Activated CD4-positive, alpha-beta T cell treated with anti-CD3 and anti-CD28 coated beads for 36 hours (primary cell): ENCODE measurements at places on chromosomes 1 and 21.
A peak's percentile ranks its signal among the peaks of the same experiment; 100 is the strongest.

GRCh38 chr21:18499761-18500376 lies 96.3 kb upstream of the TMPRSS15 start:
- peak; percentile 66 for DNase-seq

DNA sequence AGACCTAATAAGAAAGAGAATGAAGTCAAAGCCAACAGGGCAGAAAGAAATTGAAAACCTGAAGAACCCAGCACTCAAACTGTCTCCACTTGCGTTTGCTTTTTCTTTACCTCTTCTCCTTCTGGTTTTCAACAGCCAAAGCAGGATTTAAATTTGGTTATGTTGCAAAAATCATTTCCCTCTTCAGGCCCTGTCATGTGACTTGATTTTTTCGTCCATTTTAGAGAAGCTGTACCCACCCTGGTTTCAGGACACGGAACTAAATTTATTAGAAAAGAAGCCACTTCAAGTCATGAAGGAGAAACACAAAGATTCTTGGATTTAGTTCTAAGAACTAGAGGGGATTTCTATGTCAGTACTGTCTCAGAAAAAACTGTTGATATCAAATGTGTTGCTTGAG lies 1.0 kb upstream of the SYNJ1 start:
- no peak for DNase-seq

DNA sequence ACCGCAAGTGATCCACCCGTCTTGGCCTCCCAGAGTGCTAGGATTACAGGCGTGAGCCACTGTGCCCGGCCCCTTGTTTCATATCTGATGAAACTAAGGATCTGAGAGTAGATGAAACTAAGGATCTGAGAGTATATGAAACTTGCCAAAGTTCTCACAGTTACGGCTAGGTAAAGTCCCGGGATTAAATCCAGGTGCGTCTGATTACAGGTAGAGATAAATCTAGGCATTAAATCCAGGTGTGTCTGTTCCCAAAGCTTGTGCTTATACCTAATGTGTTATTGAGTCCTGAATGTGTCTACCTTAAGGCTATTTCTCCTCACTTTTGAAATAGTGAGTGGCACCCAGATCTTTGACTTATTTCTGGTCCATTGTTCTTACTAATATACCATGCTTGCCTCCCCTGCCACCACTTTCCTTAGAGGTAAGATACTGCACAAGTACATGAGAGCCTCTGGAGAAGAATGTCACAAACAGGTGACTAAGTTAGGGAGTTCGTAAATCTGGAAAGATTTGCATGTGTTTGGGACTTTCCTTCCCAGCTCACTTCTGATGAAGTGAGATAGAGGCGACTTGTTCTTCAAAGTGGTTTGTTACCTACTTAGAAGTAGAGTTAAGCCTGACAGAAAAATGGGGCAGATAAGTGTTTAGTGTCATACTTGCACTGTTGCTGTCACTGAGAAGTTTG lies 66.5 kb downstream of the AK4 start:
- peak; percentile 13 for DNase-seq

GRCh38 chr1:197598935-197599334 lies 176.3 kb downstream of the DENND1B start:
- no peak for DNase-seq

DNA sequence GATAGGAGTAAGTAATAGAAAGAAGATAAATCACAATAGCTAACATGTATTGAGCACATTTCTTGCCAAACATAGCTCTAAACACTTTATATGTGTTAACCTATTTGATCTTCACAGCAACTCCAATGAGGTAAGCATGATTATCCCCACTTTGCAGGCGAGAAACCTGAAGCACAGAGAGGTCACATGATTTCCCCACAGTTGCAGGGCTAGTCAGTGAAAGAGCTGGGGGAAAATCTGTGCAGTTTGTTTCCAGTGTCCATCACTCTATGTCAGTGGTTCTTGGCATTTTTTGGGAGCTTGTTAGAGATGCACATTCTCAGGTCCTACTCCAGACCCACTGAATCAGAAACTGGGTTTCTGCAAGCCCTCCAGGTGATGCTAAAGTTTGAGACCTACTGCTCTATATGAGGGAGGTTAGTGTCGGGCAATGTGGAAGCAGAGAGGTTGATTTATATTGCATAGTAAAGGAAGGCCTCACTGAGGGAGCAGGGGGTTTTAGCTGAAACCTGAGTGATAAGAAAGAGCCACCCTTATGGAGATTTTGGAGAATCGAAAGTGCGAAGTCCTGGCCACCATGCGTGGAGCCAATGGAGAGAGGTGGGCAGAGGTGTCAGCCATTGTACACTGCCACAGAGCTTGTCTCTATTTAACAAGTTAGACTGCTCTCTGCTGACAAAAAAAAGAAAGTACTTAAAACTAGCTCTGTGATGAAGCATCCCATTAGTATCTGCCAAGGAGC lies 20.9 kb downstream of the MCOLN3 start:
- peak; percentile 21 for DNase-seq

- DNase-seq: no peak
These were observed 667.1 kb downstream of the LTN1 start for GRCh38 chr21:28325618-28326017.

DNA sequence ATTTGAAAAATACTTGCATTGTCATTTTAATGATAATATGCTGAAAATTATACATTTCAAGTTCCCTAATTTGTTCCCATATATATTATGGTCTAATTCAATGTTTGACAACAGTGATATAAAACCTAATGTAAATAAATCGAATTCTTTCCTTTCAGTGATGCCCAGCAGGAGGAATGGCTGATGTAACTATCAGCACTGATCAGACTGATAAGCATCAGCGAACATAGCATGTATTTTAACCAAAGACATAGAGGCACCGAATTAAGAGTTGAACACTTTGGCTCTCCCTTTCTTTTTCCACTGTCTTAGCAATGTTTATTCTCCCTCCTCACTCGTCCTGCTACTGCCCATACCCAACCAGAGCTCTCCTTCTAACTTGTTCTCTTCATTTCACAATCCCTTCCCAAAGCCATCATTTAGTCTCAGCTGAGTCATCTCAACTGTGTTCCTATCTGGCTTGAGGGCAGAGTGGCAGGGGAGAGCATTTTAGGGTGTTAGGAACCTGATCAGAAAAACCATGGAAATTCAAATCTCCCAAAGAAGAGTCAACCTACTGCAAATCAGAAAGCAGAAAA lies 58.8 kb upstream of the C1orf115 start:
- no peak for DNase-seq

- no peak for DNase-seq
These were observed 101.6 kb downstream of the VAV3 start for GRCh38 chr1:107863342-107863741.

GRCh38 chr1:93504247-93505033 lies 56.5 kb downstream of the FNBP1L start:
- no peak for DNase-seq
